ENCODE measurements at places on chromosomes 1 and 21. TPM values are rescaled to one million over a fixed set of nuclear protein-coding genes. Genes with fewer than 3 reads are reported as not detected.
A peak's percentile ranks its signal among the peaks of the same experiment; 100 is the strongest.

- DNase-seq: no peak
- H3K4me1 ChIP-seq: no peaks in the 10 kb centered on the region
- no peaks in the 10 kb centered on the region for H3K36me3 ChIP-seq
- H3K27ac ChIP-seq: no peak overlapping the region
Observed at GRCh38 chr1:211424018-211424417, 67.9 kb downstream of the RD3 start.

- peaks cover 11% of the 10 kb centered on the region for H3K36me3 ChIP-seq
- no peak overlapping the region for H3K4me3 ChIP-seq
- H3K4me1 ChIP-seq: no peaks in the 10 kb centered on the region
- no peaks in the 10 kb centered on the region for H3K27me3 ChIP-seq
Observed at GRCh38 chr1:111172463-111172862, 28.0 kb downstream of the DENND2D start.

CDCA8 gene
- 1.2 TPM for total RNA-seq

DNA sequence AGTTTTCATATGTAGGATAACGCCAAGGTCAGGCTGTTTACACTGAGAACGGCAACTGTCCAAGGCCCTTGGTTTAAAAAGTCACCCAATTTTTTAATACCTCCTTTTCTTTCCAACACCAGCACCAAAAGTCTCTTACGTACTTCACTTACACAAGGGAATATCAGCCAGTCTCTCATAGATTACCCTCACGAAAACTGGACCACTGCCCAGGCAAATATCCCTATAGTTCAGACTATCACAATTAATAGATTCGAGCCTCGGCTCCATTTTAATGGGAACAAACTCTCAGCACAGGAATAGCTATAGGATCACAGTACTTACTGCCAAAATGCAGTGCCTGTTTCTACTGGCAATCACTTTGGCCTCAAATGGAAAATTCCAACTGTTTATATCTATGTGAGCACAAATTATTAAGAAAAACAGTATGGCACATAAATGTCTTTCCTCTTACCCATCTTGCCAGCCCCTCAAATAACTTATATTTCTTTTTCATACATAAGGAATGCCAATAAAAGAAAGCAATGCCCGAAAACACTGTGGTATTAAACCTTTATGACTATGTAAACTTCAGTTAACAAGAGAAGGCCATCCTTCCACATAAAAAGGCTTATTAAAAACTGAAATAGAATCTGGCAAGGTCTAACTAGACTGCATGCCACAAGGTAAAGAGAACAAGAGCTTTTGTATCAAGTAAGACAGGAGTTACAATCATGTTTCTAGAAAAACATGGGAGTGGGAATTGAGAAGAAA lies 97.8 kb downstream of the SLC45A1 start:
- no peaks in the 10 kb centered on the region for H3K36me3 ChIP-seq
- H3K27me3 ChIP-seq: no peaks in the 10 kb centered on the region
- H3K27ac ChIP-seq: peak overlapping the region; percentile 47
- H3K4me3 ChIP-seq: no peak overlapping the region
- no peak for DNase-seq
- peaks cover 71% of the 10 kb centered on the region for H3K4me1 ChIP-seq

SLC44A5 gene
- 0.13 TPM for total RNA-seq

- H3K27ac ChIP-seq: peak overlapping the region; percentile 75
- peaks cover 17% of the 10 kb centered on the region for H3K4me1 ChIP-seq
- H3K36me3 ChIP-seq: peaks cover 6% of the 10 kb centered on the region
Observed at GRCh38 chr1:112460615-112461014, 48.1 kb upstream of the WNT2B start.

- no peak for DNase-seq
- H3K4me3 ChIP-seq: no peak overlapping the region
- no peaks in the 10 kb centered on the region for H3K27me3 ChIP-seq
- no peaks in the 10 kb centered on the region for H3K36me3 ChIP-seq
- no peak overlapping the region for H3K27ac ChIP-seq
- H3K4me1 ChIP-seq: no peaks in the 10 kb centered on the region
Observed at GRCh38 chr1:159510229-159510541, 25.6 kb downstream of the OR10J5 start.

DNA sequence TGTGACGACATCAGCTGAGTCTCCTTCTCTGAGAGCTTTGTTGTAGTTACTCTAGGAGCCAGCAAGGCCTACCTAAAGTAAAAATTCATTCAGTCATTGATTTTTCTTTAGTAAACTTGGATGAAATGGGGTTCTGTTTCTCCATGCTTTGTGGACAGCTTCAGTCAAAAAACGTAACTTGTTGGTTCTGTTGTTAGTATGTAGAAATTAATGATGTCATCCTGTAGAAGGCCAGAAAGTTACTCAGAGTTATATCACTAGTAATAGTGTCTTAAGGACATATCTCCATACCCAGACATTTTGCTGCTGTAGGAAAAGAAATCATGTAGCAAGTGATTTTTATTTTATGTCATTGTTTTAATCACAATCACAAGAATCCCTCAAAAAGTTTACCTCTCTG lies 43.0 kb downstream of the KDM1A start:
- no peak for DNase-seq
- H3K4me1 ChIP-seq: no peaks in the 10 kb centered on the region
- H3K27ac ChIP-seq: no peak overlapping the region
- peaks cover 26% of the 10 kb centered on the region for H3K36me3 ChIP-seq

- no peak overlapping the region for H3K27ac ChIP-seq
- no peak overlapping the region for H3K4me3 ChIP-seq
- H3K27me3 ChIP-seq: no peaks in the 10 kb centered on the region
- H3K4me1 ChIP-seq: no peaks in the 10 kb centered on the region
- H3K36me3 ChIP-seq: no peaks in the 10 kb centered on the region
- no peak for DNase-seq
Observed at GRCh38 chr1:106960412-106960811, 96.1 kb upstream of the PRMT6 start.

MFAP2 gene
- 6.0 TPM for total RNA-seq

CFAP74 gene
- total RNA-seq: not detected

- H3K27me3 ChIP-seq: no peaks in the 10 kb centered on the region
- H3K4me3 ChIP-seq: no peak overlapping the region
- no peaks in the 10 kb centered on the region for H3K4me1 ChIP-seq
- H3K36me3 ChIP-seq: no peaks in the 10 kb centered on the region
- no peak overlapping the region for H3K27ac ChIP-seq
Observed at GRCh38 chr21:16455978-16456377, 726.2 kb downstream of the USP25 start.

CELA3A gene
- not detected for total RNA-seq

- H3K4me1 ChIP-seq: peaks cover 13% of the 10 kb centered on the region
- no peaks in the 10 kb centered on the region for H3K27me3 ChIP-seq
- H3K4me3 ChIP-seq: no peak overlapping the region
- H3K36me3 ChIP-seq: no peaks in the 10 kb centered on the region
Observed at GRCh38 chr1:156073740-156074139, 8.5 kb downstream of the MEX3A start.

SYCP1 gene
- not detected for total RNA-seq

HSD3B1 gene
- not detected for total RNA-seq

DNA sequence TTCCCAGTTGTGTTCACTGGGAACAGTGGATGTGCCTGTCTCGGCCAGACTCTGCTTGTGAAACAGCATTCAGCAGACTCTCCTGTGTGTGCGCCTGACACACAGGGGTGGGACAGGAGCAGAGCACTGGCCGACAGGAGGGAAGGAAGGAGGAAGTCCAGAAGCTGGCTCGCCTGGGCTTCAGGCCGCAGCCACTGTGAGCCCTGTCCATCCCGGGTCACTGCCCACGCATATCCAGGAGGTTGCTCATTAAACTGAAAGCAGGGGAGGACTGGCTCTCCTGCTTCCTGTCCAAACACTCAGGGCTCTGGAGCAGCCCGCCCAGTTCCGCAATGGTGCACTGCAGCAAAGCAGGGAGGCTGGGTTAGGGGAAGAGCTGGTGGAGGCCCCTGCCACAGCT lies 218.7 kb upstream of the VAMP3 start:
- H3K4me1 ChIP-seq: peaks cover 40% of the 10 kb centered on the region
- no peaks in the 10 kb centered on the region for H3K36me3 ChIP-seq
- H3K4me3 ChIP-seq: no peak overlapping the region

- no peaks in the 10 kb centered on the region for H3K27me3 ChIP-seq
- H3K4me3 ChIP-seq: no peak overlapping the region
- no peaks in the 10 kb centered on the region for H3K36me3 ChIP-seq
- no peak overlapping the region for H3K27ac ChIP-seq
- no peaks in the 10 kb centered on the region for H3K4me1 ChIP-seq
Observed at GRCh38 chr1:145720556-145720877, 1.2 kb downstream of the CD160 start.
